Psoas muscle (tissue), 8 donors: ENCODE measurements at places on chromosomes 13 and 19. TPM values are rescaled to one million over a fixed set of nuclear protein-coding genes. Genes with fewer than 3 reads are reported as not detected.

DNA sequence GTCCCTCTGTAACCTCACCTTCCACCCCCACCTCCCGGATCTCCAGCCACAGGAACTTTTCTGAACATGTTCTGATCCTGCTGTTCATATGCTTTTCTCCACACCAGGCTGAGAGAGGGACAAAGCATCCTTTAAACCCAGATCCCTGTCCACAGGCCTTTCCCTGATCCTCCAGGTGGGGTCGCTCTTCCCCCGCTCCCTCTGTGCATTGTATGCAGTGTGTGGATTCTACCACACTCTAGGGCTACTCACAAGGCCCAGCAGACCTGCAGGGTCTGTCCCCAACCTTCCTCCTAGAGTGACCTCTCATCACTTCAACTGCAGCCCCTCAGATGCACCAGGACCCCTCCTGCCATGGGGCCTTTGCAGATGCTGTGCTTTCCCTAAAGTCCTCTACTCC, 1200.6 kb downstream of the UQCRFS1 start:
- no peak for DNase-seq

Gene ZNF724
- polyA plus RNA-seq, result 0.12 TPM

Gene PDE4A
- 11.5 TPM for polyA plus RNA-seq

Gene CBY2
- polyA plus RNA-seq, result not detected

GRCh38 chr19:34075661-34076091, 96.6 kb upstream of the LSM14A start:
- DNase-seq, result no peak

- peak; percentile 92 for DNase-seq
Observed at GRCh38 chr19:57583521-57584416, at the start of gene ZIK1. Gene ZIK1, plus strand, starts transcription at chr19:57584145. Its CDS starts 212 bp downstream, at chr19:57584357.

DNA sequence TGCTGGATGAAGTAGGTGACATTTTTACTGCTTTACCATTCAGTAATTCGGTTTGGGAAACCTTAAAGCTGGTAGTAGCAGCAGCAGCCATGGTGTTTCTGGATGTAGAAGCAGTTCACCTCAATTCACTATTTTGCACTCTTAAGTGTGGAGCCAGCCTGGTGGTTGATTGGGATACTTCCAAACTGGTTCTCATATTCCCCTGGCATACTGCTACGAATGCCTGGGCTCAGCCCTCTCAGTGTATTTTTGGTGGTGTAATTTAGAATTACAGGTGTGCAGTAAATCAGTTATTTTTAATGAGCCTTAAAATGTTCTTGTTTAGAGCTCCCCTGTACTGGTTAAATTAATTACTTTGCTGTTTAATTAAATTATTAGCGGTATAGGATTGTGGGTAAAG, 12.4 kb downstream of the HNRNPM start:
- no peak for DNase-seq

Gene OR7C1
- polyA plus RNA-seq, result not detected

- no peak for DNase-seq
Observed at GRCh38 chr19:9913237-9914000, 22.9 kb downstream of the OLFM2 start.

Gene ZNF57
- polyA plus RNA-seq, result 0.65 TPM

GRCh38 chr13:99294958-99295357, 12.2 kb downstream of the GPR183 start:
- DNase-seq, result no peak

Gene SLC8A2
- 0.18 TPM for polyA plus RNA-seq

Gene SIGLECL1
- not detected for polyA plus RNA-seq

Gene PRSS57
- polyA plus RNA-seq, result 0.05 TPM

DNA sequence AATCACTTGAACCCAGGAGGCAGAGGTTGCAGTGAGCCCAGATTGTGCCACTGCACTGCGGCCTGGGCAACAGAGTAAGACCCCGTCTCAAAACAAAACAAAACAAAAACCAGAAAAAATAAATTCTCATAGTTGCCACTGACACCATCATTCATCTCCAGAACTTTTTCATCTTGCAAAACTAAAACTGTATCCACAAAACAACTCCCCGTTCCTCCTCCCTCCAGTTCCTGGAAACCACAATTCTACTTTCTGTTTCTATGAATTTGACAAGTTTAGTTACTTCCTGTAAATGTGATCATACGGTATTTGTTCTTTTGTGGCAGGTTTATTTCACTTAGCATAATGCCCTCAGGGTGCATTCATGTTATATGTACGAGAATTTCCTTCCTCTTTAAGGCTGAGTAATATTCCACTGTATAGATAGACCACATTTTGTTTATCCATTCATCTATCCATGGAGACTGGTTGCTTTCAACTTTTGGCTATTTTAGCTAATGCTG, 13.2 kb upstream of the ADGRE5 start:
- no peak for DNase-seq

DNA sequence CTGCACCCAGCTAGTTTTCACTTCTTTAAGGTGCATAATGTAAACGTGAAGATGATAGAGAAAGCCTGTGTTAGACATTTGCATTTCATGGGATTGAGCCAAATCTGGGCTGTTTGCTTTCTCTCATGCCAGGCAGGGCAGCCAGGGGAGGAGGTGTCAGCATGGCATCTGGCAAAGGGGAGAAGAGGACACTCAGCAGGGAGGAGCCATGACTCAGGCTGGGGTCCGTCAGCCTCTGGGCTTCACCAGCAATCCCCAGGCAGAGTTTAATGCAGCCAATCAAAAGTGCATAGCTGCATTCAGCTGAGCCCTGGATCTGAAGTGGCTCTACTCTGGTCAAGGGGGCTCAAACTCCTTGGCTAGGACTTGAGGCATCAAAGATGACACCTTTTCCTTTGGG, 23.5 kb downstream of the EBPL start:
- DNase-seq, result no peak

Gene PEAK3
- 0.08 TPM for polyA plus RNA-seq

Gene POLR1D
- 112 TPM for polyA plus RNA-seq

Gene REEP6
- polyA plus RNA-seq, result 1.5 TPM

Gene ZNF418
- 1.7 TPM for polyA plus RNA-seq

Gene UNC13A
- polyA plus RNA-seq, result 0.04 TPM

Gene ALOX5AP
- polyA plus RNA-seq, result 3.2 TPM

GRCh38 chr19:35657904-35658700, 8.2 kb upstream of the UPK1A start:
- no peak for DNase-seq
